ENCODE measurements at places on chromosomes 12 and 14.
A peak's percentile ranks its signal among the peaks of the same experiment; 100 is the strongest.

- DNase-seq: no peak
Measured at GRCh38 chr12:58815235-58815634, 105.1 kb downstream of the LRIG3 start.

DNA sequence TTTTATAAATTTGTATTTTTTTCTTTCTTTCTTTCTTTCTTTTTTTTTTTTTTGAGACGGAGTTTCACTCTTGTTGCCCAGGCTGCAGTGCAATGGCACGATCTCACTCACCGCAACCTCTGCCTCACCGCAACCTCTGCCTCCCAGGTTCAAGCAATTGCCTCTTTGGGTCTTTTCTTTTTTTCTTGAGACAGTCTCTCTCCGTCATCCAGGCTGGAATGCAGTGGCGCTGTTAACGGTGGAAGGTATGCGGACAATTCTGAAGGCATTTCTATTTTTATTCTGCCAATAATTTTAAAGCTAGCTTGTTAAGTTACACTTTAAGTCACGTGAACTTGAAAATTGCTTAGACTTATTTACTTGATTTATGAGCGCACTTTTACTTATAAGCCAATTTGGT is 8.8 kb upstream of the PHC1 start:
- DNase-seq: peak; percentile 25

- DNase-seq: peak; percentile 79
Measured at GRCh38 chr12:92466391-92467305, 236.1 kb upstream of the PLEKHG7 start.

DNA sequence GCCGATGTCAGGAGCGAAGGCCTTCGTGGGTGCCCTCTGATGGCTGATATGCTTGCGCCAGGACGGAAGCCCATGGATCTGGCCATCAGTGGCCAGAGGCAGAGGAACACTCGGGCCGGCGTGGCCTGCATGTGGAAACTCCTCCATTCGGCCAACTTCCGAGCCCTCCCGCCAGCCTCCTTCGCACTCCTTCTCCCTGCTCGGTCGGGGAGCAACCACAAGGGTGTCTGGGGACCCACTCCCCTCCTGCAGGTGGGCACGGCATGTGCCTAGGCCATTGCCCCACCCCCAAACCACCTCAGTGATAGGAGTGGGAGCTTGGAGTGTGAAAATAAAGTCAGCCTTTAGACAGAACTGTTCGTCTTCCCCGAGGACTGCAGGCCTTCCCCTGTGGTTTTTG is 231.3 kb downstream of the BCL11B start:
- DNase-seq: no peak

DNA sequence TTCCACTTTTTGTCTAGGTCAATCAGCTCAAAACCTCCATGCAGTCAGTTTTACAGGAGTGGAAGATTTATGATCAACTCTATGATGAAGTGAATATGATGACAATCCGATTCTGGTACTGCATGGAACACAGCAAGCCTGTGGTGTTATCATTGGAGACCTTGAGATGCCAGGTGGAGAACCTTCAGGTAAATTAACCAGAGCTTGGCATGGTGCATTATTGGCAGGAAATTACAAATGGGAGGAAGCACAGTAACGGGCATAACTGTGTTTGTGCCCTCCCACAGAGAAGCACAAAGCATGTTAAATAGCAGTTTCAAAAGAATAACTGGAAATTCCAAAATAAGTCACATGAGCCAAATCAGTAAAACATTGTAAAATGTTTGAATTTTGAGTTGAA is 135.6 kb downstream of the ESR2 start:
- no peak for DNase-seq

DNA sequence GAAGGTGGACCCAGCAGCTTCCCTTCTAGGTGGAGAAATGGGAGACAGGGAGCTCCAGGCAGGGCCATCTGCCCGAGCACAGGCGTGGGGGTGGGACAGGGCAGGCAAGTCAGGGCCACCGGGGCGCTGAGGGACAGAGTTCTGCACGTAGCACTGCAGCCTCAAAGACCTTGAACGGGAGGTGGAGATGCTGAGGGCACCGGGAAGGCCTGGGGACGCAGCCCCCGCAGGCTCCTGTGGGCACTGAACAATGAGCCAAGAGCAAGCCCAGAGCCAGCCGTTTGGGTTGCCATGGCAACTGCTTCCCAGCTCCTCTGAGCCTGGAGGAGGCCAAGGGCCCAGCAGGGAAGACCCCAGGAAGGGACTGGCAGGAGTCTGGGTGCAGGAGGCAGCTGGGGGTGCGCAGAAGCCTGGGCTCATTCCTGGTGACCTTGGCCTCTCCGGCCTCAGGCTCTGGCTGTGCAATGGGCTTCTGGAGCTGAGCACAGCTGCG is 3.4 kb downstream of the LBHD2 start:
- DNase-seq: no peak

- no peak for DNase-seq
Measured at GRCh38 chr14:93121030-93121834, 5.5 kb upstream of the ITPK1 start.

DNA sequence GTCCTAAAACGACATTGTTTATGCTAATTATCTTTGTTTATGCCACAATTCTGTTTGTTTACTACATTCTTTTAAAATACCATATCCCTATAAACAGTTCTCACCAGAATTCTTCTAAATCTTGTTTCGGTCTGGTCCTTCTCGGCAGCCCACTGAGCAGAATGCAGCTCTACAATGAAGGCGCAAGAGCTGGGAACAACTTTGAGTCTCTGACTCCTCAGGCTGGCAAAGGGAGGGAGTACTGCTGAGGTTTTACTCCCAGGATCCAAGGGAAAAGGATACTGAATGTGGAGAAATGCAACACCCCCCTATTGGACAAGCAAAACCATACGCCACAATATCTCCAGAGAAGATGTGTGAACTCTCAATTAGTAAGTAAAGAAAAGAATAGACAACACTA is 5.4 kb downstream of the SOX5 start:
- DNase-seq: peak; percentile 37

GRCh38 chr12:75883241-75883640 is 148.3 kb downstream of the PHLDA1 start:
- DNase-seq: no peak

DNA sequence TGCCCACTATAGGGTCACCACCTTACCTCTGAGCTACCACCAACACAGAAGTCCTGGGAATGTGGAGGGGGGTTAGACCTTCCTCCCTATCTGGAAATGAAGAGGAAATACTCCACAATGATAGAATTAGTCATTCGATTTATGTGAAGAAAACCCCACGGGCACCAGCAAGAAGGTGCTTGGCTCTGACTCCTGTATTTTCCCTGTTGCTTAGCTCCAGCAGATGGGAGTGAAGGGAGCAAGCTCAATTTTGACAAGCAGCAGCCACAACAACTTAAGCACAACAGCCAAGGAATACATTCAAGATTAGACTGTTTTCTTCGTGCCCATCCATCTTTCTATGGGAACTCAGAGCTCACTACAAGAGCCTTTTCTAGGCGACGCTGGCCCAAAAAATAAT is 191.7 kb downstream of the SPTSSA start:
- DNase-seq: no peak

GRCh38 chr12:57404966-57405640 is 25.7 kb downstream of the R3HDM2 start:
- no peak for DNase-seq

DNA sequence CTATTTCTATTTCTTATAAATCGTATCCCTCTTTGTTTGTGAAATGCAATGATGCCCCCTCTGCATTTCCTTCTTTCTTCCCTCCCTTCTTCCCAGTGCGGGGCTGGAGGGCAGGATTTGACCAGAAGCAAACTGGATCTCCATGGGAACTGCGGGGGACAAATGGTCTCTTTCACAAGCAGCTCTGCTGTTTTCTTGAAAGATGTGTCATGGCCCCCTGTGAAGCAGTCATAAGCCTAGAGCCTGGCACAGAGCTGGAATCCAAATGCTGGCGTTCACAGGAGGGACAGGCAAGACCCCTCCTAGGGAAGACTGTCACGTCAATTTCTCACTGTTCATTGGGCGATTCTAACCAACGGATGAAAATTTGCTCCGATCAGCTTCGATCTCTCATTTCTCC is 203.5 kb upstream of the NOS1 start:
- DNase-seq: no peak

DNA sequence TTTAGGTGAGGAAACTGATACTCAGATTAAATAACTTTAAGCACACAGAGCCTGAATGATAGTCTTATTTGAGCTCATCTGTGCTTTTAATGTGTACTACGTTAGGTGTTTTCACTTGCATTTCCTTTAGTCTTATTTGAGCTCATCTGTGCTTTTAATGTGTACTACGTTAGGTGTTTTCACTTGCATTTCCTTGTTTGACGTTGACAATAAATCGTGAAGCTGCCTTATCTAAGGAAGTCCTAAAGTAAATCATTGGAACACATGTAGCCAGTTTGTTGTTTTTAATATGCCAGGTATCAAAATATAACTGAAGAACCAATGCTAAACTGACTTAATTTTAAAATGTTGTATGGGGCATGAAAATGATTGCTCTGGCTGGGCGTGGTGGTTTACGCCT is 2.0 kb downstream of the RAP1B start:
- no peak for DNase-seq

DNA sequence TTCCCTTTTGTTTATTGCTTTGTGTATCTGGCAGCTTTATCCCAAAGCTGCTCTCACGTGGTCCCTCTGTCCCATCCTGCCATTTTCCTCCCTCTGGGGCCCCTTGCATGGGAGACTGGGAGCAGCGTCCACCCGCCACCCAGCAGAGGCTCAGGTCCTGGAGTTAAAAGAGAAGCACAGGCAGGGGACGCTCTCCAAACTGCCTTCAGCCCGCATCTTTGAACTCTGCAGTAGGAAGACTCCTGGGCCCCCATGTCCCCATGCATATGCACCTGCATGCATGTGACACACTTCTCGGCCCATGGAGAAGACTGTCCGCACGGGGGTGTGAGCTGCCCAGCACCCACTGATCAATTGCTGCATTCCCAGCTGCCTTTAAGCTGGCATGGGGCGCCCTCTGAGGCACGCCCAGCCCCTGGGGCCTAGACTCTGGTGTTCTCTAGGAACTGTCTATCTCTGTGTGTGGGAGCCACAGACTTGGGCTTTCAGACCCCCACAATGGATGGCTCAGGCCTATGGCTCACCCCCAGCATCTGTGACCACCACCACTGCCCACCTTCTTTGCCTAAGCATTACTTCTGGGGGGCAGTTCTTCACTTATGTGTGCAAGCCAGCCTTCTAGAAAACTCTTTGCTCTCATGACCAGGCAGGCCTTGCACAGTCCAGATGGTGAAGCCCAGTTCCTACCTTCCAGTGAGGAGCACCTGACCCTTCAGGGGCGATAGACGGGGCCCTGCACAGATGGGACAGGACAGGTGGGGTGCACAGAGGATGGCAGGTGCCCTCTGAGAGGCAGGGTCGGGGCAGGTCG is 96.1 kb upstream of the DIO3 start:
- no peak for DNase-seq

DNA sequence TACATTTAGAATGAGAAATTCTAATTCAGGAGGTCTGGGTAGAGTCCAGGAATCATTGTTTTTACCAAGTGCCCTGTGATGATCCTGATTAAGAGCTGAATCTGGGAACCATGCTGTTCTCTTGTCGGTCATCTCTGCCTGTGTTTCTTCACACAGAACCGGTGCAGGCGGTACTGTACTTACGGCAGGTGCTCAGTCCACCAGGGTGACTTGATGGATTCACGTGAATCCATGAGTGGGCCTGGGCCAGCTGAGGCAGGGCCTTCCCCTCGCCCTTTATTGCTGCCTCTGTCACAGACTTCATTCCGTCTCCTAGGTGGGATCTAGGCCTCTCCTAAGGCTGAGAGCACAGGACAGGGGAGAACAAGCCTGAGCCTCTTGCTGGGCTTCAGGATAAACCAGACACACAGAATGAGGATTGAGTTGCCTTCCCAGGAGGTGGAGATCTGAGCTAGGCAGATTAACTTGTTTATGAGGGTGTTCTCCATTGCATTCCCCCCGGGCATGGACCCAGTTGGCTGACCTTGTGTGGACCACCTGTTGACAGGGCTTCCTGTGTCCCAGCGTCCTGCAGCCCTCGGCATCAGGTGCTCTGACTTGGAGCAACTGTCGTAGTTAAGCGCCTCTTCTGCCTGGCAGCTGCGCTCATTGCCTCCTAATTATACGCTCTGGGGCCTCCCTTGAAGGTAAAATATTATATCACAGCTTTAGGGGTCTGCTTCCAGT is 42.1 kb downstream of the B4GALNT3 start:
- DNase-seq: peak; percentile 71

All from femur (tissue), 1 donor.